ENCODE measurements at places on chromosomes 3 and 15.

- DNase-seq, result no peak
These were observed 34.0 kb downstream of the PLEKHO2 start for GRCh38 chr15:64875641-64876223.

- no peak for DNase-seq
These were observed 53.7 kb upstream of the GYG1 start for GRCh38 chr3:148937467-148938255.

GRCh38 chr3:194622621-194623340, 10.4 kb downstream of the TMEM44 start:
- no peak for DNase-seq

- DNase-seq, result no peak
These were observed 13.8 kb upstream of the CAPN3 start for GRCh38 chr15:42345504-42345903.

DNA sequence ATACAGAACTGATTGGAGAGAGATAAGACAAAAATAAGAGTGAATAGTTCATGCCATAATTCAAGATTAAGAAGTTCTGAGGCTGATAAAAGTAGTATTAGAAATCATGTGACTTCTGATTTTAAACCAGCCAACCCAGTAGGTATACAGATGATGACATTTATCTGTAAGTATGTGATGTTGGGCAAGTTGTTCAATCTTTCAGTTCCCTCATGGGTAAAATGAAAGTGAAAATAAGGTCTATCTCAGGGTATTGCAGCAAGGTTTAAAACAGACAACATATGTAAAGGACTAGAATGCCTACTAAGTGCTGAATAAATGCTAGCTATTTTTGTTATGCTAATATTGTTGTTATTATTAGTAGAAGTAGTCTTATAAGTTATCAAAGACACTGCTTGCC, 1055.7 kb downstream of the NAALADL2 start:
- no peak for DNase-seq

DNA sequence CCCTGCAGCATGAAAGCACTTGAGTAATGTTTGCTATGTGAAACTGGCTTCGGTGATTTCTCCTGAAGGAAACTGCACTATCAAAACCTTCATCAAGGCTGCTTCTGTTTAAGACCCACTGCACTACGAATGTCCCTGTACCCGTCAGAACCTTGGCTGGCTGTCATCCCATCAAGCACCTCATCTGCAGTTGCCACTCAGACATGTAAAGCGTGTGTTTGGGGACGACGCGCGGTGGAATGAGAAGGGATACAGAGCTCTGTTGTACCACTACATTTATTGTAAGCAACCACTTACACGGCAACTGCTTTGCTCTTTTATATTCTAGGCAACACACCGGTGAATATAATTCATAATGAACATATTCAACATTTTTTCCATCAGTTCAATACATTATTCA, 147.6 kb downstream of the TIGIT start:
- DNase-seq, result no peak

DNA sequence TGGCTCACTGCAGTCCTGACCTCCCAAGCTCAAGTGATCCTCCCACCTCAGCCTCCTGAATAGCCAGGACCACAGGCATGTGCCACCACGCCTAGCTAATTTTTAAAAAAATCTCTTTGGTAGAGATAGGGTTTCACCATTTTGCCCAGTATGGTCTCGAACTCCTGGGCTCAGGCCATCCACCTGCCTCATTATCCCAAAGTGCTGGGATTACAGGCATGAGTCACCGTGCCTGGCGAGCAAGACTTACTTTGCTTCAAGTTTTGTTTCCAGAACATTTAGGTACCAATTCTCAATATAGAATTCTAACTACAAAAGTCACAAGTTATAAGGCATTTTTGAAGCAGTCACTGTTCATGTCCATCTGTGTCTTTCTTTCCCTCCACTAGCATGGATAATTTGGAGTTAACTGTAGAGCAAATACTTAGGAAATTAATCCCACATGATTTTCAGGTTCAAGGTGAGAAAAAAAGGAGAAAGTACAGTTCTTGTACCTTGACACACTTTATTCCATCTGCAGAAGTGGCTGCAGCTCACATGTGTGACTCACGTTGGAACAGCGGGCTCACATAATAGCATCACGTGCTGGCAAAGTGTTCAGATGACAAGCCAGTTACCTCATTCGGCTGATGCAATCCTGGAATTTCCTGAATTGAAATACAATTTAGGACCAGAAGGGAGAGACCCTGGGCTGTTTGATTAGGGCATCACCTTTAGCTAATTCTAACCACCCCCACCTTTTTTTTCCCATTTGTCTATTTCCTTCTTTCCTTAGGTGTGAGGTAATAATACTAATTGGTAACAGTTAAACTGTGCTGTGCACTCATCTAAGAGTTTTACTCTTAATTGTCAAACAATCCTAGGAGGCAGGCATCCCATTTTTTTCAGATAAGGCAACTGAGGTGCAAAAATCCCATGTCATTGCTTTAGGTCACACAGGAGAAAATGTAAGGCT, 46.9 kb upstream of the NEDD4 start:
- no peak for DNase-seq

DNA sequence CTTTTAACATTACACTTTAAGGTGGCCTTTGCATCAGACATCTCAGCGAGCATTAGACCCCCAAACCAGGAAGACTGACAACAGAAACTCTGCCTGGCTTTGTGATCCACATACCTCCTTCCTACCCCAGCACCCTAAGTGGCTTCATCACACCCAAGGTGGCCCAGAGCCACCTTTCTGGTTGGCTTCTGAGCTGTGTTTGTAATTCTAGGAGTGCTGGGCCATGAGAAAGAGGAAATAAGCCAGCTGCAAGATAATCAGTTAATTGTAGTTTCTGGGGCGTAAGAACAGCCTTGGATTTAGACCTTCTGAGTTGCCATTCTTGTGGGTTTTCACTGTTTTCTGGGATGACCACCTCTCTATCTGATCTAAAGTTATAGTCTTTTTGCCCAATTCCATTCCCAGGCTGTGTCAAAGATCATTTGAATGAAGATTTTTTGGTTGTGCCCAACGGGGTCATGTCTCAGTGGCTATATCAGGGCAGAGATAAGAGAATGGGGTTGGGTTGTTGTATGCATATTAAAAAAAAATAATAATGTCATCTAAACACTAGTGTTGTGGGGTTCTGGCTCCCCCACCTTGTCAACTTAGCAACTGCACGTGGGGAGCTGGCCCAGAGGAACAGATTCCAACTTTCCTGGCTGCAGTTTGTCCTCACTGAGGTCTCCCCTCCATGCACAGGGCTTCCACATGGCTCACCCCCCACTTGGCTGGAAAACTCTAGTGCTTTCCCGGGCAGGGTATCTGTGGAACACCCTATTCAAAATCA, 234.8 kb upstream of the WNT5A start:
- no peak for DNase-seq

DNA sequence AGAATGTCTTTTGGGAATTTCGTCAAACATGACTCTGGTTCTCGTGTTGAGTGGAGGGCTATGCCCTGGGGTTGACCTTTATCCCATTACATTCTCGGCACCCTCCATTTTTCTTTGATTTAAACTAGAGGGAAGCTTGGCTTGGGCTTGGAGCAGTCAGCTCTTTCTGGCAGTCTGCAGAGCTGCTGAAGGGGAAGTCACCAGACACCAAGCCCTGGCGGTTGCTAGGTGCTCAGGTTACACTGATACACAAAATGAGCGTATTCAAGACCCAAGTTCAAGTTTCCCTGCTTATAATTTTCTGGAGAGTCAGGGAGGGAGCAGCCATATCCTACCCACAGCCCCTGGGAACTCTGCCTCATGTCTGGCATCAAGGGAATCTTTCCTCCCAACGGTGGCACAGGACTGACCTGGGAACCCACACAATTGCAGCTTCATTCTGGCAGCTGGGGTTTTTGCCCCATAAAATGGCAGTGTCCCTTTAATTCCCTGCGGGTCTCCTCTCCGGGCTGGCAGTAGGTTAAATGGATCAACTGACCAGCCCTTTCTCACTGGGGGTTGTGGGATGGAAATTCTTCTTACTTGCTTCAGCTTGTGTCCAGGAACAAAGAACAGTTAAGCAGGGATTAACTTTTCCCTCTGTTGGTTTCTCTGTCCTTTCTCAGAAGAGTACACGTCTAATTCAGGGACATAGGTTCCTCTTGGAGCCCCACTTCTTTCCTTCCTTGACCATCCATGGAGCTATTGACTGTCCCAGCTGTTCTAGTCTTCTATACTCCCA, 110.0 kb upstream of the DLG1 start:
- DNase-seq, result no peak

GRCh38 chr15:70504299-70504951, 258.9 kb downstream of the UACA start:
- peak; percentile 75 for DNase-seq

DNA sequence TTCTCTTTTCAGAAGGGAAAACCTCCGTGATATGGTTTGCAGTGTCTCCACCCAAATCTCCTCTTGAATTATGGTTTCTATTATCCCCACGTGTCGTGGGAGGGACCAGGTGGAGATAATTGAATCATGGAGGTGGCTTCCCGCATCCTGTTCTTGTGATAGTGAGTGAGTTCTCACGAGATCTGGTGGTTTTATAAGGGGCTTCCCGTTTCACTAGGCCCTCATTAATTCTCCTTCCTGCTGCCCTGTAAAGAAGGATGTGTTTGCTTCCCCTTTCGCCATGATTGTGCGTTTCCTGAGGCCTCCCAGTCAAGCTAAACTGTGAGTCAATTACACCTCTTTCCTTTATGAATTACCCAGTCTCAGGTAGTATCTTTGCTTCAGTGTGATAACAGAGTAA, 692.7 kb upstream of the GRM7 start:
- peak; percentile 59 for DNase-seq

DNA sequence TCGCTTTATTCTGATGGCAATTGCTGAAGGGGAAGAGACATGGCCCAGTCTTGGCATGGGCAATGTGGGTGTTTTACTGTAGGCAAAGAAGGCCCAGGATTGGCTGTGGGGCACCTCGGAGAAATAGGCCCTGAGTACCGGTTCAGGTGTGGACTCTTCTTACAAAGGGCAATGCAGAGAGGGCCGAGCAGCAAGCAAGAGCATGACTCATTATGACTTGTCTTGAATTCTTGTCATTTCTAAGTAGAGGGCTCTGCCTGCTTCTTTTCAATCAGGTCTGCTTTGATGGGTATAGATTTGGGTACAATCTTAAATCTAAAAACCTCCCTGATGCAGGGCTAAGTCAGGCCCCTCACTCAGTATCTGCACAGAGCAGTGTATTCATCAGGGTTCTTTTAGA, 14.8 kb upstream of the BUB1B start:
- DNase-seq, result no peak

- DNase-seq, result no peak
These were observed at the start of gene WDR49 for GRCh38 chr3:167653760-167654159. WDR49 (minus strand) TSS chr3:167653942; CDS start chr3:167653425, 517 bp downstream.

DNA sequence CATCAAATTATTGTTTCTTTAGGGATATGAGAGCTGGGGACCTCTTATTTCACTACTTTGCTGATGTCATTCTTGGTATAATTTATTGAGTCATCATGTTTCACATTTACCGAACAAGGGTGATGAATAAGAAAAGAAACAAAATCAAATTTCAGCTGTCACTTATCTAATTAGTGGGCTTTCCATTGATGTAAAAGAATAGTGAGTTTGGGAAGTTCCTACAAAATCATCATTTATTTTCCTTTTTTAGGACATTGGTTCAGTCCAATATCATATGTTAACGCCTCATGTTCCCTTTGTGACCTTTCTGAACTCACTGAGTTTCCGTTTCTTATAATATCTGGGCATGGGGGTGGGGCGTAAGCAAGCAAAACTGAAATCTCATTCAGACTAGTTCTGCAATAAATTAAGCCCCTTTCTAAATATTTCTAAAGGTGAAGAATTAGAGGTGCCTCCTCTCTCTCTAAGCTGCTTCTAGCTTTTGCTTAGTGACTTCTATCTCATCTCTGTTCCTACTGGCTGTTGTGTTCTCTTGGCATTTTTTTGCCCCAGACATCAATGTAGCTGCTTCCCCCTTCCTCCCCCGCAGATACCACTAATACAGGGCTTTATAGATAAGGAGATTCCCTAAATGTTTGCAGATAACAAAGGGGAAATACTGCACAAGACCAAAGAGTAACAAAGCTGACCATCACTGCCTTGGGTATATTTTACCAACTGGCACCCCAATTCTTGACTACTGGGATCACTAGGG, 238.0 kb upstream of the CTNNB1 start:
- DNase-seq, result no peak

- no peak for DNase-seq
These were observed 24.5 kb downstream of the CYFIP1 start for GRCh38 chr15:22955544-22956119.

DNA sequence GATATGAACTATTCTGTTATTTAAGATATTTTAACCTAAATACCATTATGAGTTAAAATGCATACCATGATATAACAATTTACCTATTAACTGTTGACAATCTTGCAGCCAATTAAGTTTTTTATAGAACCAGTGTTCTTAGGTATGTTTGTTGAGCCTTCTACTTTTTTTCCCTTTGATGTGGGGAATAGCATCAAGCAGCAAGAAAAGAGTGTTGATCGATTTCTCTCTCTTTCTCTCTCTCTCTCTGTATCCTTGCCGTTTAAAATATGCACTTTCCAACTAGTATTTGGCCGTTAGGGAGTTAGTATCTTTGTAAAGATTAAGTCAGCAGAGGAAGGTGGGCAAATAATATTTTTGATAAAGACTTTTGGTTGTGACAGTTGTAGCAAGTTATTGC, 5.9 kb downstream of the CHD2 start:
- no peak for DNase-seq

DNA sequence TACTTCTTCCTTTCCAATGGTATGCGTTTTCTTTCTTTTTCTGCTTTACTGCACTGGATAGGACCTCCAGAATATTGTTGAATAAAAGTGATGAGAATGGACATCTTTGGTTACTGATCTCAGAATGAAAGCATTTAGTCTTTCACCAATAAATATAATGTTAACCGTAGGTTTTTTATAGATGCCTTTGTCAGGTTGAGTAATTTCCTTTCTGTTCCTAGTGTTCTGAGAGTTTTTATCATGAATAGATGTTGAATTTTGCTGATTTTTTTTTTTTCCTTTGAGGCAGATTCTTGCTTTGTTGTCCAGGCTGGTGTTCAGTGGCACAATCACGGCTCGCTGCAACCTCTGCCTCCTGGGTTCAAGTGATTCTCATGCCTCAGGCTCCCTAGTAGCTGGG, 158.4 kb downstream of the KLHL25 start:
- no peak for DNase-seq

DNA sequence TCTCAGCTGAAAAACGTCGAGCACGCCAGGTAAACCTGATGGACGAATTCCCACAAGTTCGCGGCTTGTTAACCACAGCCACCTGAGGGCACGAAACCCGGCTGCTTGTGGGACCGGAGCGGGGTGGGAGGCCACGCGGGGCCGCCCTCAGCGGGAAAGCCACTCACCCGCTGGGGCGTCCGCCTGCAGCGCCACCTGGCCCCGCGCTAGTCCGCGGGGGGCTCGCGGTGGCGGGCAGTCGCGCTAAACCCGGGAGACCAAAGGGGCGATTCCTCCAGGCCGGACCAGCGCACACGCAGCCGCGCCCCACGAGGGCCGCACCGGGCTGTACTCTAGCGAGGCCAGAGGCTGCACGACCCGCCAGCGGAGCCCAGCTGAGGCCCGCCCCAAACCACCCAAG, 15.7 kb upstream of the CFAP161 start:
- no peak for DNase-seq

DNA sequence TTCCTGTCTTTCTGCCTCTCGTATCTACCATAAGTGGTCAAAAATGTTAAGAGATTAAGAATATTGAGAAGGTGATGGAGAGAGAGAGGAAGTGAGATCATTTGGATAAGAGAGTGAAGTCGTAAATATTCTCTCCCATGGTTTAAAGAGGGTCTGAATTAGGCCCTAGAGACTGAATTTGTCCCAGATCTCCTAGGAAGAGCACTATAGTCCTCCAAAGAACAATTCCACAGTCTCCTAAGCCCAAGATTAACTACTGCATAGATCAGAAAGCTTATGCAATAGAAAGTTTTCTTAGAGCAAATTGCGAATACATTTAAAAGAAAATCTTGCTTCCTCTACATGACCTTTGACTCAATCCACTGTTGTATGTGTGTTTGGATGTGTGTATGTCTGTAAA, 598.8 kb downstream of the TUSC7 start:
- DNase-seq, result no peak

All from hematopoietic multipotent progenitor cell (in vitro differentiated cells).